NCI-H510A (cell line): ENCODE measurements at places on chromosomes 2 and 18.
A peak's percentile ranks its signal among the peaks of the same experiment; 100 is the strongest.

GRCh38 chr2:62180975-62181374 lies 14.9 kb upstream of the B3GNT2 start:
- no peak for DNase-seq

GRCh38 chr2:26039603-26040323 lies 5.9 kb downstream of the RAB10 start:
- no peak for DNase-seq

GRCh38 chr2:234714711-234715110 lies 217.8 kb upstream of the ARL4C start:
- no peak for DNase-seq

GRCh38 chr2:174901075-174901474 lies 104.1 kb downstream of the CHN1 start:
- no peak for DNase-seq

DNA sequence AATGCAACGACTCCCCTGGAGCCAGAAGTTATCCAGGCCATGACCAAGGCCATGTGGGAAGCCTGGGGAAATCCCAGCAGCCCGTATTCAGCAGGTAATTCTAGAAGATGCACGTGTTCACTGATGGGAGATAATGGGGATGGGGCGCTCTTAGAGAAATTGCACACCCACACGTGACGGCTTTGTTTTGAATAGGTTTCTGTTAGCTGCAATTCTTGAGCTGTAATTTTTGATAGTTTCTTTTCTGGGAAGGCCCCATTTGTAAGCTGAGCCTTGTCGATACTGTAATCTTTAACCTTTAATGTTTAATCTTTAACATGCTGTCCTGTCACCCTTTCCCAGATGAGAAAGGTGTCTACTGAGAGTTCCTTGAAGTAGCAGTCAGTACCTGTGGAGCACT lies 3.6 kb downstream of the SCLY start:
- no peak for DNase-seq

GRCh38 chr2:113124984-113125855 lies 2.2 kb upstream of the IL1RN start:
- DNase-seq = no peak

DNA sequence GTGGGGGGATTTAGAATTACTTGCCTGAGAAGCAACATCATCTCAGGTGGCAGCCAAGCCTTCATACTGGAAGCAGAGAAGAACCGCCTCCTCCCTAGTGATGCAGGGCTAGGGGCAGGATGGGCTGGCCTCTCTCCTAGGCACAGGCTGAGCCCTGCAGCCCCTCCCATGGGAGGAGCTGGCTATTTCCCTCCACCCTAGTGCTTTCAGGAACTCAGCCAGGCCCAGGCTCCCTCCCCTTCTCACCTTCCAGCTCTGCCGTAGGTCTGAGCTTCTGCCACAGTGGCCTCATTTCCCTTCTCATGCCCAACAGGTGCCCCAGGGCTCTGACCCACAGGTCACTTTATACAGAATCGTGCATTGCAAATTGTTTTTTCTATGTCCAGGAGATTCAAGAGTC lies 31.0 kb downstream of the CENPA start:
- no peak for DNase-seq

DNA sequence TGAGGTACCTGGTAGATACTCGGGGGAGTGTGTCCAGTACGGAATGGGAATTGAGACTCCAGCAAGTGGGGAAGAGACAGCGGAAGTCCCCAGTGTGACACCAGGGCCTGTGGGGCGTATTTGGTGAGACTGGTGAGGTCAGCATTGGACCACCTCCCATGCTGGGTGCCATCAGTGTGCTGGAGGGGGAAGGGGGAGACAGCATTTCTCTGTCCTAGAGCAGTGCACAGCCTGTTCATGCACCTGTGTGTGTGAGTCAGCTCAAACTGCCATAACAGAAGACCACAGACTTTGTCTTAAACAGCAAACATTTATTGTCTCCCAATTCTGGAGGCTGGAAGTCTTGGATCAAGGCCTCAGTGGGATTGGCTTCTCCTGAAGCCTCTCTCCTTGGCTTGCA lies 301.8 kb downstream of the GBX2 start:
- DNase-seq = no peak

DNA sequence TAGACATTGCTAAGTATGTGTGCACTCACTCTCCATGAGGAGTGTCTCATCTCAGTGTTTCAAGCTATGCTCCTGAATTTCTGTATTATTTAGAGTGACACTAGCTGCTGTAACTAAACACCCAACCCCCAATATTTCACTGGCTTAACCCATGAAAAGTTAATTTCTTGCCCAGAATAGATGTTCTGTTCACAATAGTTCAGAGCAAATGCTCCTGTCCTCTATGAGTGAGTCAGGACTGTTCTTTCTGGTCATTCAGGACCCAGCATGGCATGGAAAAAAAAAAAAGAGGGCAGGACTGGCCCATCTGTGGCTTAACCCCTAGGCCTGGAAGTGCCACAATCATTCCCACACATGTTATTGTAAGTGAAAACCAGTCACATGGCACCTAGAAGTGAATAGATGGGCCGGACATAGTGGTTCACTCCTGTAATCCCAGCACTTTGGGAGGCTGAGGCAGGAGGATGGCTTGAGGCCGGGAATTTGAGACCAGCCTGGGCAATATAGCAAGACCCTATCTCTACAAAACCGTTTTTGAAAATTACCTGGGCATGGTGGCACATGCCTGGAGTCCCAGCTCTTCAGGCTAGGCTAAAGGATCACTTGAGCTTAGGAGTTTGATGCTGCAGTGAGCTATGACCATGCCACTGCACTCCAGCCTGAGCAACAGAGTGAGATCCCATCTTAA lies 663.6 kb downstream of the IRS1 start:
- no peak for DNase-seq

DNA sequence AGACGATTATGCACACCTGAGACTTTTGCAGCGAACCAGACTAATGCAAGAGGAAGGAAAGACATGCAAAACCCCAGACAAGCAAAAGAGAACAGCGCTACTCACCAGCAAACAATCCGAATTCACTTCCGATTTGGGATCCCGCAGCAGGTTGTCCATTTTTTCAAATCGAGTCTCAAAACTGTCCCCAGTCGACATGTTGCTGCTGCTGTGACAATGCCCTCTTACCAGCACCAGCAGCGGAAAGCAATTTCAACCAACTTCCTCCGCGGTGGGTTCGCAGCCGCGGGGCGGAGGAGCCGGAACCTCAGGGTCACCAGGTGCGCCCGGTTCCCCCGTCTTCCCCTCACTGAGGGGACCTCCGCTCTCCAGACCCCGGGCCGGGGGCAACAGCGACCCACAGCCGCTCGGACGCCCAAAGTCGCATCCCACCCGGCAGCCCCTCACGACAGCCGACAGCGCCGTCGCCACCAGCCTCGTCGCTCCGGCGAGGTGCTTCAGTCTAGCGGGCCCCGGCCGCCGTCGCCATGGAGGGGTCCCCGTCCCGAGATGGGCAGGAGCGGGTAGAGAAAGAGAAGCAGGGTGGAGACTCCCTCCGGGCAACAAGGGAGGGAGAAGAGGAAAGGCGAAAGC lies 784 bp downstream of the ROCK1 start:
- DNase-seq = no peak

DNA sequence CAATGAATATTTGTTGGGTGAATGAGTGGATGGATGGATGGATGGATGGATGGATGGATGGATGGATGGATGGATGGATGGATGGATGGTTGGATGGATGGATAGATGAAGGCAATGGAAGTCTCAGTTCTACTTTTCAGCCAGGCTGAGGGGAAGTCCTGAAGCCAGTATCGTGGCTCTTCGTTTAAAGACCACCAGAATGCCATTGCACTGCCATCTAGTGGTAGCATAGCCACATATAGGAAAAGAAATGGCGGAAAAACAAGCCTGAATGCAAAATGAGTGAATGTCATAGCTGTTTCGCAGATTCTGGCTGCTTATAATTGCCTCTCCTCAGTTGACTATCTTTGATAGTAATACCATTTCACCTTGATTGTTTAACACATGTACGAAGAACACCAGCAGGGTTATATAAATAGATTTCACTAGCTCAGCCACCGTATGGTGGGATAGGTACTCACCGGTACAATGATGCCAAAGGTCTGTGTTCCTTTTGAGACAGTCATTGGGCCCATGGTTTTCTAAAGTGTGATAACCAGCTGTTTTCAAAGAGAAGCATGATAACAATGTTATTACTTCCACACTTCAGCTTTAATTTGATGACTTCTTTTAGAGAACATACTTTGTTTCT lies 62.3 kb upstream of the GREB1L start:
- no peak for DNase-seq

GRCh38 chr18:74748809-74749208 lies 151.1 kb downstream of the ZNF407 start:
- DNase-seq = peak; percentile 96

- no peak for DNase-seq
These were observed 3.3 kb upstream of the ACOXL start for GRCh38 chr2:110729106-110729505.

DNA sequence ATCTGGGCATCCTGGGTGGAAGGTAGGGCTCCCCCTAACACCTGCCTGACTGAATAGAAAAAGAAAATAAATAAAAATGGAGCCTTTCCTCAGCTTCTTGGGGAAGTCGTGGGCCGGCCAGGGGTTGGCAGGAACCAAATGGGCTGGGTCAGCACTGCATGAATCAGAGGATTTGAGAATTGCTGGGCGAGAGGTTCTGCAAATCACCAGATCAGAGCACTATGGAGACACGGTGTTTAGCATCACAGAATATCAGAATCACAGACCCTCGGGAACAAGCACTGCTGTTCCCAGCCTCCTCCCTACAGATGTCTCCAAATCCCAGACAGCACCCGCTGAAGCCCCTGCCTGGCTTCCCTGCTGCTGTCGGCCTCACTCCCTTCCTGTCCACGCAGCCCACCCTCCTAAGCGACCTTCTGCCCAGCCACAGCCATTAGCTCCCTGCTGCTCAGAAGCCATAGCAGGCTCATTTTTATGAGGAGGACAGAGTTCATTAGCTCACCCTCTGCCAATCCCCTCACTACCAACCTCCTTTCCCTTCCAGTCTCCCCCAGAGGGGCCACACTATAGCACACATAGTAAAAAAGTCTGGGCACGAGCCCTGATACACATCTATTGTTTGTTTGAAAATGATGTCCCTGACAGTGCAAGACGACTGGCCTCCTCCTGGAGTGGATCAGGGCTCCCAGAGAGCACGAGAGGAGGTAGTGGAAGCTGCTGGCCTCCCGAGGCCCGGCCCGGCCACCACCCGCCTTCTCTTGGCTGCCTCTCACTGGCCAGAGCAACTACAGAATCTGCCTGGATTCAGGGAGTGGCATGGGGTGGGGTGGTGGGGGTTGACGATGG lies 64.6 kb upstream of the TAF1B start:
- no peak for DNase-seq

DNA sequence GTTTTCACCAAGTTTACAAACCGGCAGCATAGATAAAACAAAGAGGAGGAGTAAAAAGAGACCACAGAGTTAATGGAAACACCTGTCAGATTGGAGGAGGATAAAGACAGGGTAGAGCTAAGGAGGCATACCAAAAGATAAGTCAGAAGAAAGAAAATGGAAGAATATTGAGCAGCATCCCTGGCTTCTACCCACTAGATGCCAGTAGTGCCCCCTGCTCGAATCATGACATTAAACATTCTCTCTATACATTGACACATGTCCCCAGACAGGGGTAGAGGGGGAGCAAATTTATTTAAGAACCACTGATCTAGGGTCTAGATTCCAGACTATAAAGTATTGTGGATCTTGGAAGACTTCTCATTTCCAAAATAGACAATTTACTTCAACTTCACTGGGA lies 159.8 kb upstream of the ETAA1 start:
- no peak for DNase-seq

- no peak for DNase-seq
These were observed 521 bp upstream of the PROM2 start for GRCh38 chr2:95273566-95274290.

GRCh38 chr2:48551548-48551947 lies 21.6 kb downstream of the STON1 start:
- no peak for DNase-seq

DNA sequence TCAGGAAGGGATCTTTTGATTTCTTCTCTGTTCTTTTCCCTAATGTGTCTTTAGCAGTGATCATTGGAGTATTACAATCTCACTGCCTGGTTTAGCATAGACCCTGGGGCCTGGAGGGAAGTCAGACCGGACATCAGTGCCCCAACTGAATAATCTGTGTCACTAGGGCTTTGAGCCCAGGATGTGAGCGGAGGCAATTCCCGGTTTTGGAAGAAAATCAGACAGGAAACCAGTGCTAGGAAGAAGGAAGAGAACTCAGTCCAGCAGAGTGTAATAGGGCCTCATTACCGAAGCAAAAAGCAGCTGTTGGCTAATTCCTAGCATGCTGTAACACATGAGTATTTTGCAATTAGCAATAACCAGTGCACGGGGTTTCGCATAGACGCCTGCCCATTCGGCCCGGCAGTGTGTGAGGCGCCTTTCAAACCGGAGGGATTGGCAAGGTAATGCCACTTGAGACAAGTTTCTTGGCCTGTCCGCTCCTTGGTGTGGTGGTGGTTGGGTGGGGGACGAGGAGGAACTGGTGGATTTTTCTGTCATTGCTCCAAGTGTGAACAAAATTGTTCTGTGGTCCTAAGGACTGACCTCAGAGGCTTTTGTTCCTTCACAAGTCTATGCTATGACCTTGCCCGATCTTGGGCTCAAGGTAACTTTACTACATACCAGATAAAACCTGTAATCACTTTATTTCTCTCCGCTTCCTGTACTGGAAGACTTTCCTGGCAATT lies 2.8 kb downstream of the FOSL2 start:
- DNase-seq = no peak

DNA sequence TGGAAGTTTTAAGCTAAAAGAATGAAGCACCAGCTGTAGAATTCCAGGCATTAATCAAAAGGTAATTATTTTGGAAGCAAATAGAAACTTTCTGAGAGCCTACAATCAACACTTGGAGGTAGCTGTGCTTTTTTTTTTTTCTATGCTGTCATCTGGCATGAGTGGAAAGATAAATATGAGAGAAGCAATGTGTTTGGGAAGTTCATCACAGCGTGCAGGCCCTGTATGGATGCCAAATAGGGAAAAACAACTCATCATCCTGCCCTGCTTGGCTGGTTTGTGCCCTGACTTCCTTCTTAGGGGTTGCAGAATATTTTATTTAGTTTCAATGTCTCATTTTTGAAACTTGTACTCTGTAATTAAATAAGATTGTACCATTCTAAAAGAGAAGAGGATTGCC lies 437.4 kb downstream of the PIK3C3 start:
- no peak for DNase-seq

DNA sequence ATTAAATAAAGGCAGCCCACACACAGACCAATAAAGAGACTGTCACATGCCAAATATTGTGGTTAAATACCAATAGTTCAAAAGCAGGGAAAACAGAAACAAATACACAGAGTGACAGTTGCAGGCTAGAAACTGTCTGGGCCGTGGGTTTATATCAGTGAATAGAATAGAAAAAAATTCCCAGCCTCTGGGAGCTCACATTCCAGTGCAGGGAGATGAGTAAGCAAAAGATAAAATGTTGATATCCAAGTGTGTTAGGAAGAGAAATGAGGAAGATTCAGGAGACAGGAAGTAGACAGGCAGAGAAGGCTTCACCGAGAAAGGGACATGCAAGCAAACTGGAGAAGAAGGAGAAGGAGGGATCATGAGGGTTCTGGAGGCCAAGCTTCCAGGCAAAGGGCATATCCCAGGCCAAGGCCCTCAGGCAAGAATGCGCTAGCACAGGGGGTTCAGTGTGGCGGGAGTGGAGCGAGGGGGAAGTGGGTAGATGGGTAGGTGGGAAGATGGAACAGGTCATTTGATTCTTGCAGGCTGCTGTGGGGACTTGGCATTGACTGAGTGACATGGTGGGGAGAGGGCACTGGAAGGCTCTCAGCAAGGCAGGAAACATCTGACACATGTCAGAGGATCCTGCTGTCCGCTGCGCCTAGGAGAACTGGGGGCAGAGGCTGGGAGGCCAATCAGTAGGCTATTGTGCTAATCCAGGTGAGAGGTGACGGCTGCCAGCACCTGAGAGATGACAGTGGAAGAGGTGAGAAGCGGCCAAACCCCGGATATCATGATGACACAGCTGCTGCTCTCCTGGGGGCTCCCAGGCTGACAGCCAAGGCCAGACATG lies 89.2 kb downstream of the ZBTB7C start:
- peak; percentile 93 for DNase-seq
